ENCODE measurements at places on chromosomes 3 and 15.

- DNase-seq, result no peak
These were observed 127.6 kb upstream of the LPP start for GRCh38 chr3:188026191-188026968.

GRCh38 chr15:55613727-55614126 is 25.6 kb upstream of the PYGO1 start:
- DNase-seq, result no peak

DNA sequence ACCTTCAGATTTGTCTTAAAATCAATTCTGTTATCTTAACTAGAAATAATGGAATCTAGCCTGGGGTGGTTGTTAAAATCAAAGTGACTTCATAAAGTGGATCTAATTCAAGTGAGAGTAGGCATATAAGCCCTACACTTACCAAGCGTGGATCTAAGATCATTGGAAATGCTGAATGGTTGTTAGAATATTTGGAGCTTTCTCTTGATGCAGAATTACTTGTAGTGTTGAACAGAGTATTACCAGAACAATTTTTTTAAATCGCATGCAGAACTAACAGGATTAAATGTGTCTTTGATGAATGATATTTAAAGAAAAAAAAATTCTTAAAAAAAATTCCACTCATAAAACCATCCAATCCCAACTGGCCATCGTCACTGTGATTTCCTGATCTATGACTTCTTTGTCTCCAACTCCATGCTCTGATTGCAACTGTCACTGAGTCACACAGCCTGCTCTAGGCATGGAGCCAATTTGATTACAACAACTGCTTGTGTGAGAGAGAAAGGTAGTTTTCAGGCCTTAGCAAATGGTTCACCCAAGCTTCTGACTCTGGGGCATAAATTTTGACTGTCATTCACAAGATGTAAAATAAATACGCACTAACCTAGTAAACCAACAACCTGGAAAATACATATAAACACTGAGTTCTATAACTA is 25.9 kb upstream of the SPRED1 start:
- DNase-seq, result no peak

DNA sequence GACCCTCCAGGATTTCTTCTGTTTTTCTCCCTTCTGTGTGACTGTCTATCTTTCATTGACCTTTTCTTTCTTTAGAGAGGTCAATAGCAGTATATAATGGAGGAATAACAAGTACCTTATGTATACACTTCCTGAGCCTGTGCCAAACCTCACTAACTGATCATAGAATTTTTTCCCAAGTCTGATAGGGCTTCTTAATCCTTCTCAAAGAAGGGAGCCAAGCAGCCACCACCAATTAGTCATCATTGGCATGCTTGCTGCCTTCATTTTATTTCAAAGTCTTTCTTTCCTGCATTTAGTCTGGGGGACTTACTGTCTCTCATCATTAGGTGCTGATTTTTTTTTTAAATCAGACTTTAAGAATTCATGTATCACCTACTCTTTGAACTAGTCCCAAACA is 327.0 kb downstream of the FEZF2 start:
- DNase-seq, result no peak

- DNase-seq, result no peak
These were observed 33.1 kb downstream of the NBEAL2 start for GRCh38 chr3:47012342-47013230.

GRCh38 chr15:41647262-41647661 is 12.9 kb upstream of the MGA start:
- DNase-seq, result no peak

DNA sequence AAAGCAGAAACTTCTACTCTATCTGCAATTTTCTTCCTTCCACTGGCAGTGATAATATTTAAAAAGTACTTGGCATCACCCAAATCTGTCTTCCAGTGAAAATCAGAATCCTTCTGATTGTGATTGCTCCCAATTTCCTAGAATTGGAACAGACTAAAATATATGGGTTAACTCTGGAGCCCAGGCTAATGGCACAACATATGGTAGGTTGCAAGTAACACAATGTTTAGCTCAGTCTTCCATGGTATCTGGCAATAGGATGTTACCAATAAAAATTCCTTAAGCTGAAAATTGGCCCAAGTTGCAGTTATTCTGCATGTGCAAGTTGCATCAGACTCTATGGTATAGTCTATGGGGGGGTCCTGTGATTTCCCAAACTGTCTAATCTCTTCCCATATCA is 273.5 kb upstream of the ADAMTS9 start:
- DNase-seq, result no peak

DNA sequence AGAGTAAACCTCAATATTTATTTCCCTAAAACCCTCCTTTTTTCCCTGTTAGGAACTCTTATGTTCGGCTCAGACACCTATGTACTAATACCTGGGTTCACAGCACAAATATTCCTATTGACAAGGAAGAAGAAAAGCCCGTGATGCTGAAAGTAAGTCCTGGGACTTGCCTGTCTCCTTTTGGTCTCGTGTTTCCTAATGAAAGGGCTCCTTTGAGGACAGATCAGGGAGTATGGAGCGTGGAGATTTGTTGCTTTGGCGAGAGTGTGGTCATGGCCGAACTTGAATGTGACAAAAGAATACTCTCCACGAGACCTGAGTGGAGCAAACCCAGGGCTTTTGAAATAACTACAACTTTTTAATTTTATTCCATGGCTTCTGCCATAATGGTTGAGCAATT is 167.8 kb downstream of the ITPR1 start:
- no peak for DNase-seq

- no peak for DNase-seq
These were observed 126.7 kb upstream of the PHLDB2 start for GRCh38 chr3:111732252-111732879.

- DNase-seq, result no peak
These were observed 11.3 kb upstream of the TUBGCP5 start for GRCh38 chr15:23050708-23051107.

GRCh38 chr3:149955449-149955848 is 15.2 kb downstream of the PFN2 start:
- DNase-seq, result no peak

- no peak for DNase-seq
These were observed 10.9 kb downstream of the DNAH1 start for GRCh38 chr3:52326976-52327375.

GRCh38 chr3:124814620-124815421 is 72.3 kb downstream of the ITGB5 start:
- DNase-seq, result no peak

- no peak for DNase-seq
These were observed 222.5 kb upstream of the ICE2 start for GRCh38 chr15:60701261-60702019.

DNA sequence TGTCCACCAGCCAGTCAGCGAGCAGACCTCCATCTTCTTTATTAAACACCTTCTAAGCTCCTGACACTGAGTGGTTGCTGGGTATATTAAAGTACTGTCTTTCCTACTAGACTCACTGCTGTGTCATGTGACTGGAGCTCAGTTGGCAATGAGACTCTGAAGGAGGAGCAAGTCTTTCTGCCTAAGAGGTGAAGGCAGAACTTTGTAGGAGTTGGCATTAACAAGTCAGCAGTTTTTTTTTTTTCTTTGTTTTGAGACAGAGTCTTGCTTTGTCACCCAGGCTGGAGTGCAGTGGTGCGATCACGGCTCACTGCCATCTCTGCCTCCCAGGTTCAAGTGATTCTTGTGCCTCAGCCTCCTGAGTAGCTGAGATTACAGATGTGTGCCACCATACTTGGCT is 62.2 kb downstream of the ABHD5 start:
- DNase-seq, result no peak

DNA sequence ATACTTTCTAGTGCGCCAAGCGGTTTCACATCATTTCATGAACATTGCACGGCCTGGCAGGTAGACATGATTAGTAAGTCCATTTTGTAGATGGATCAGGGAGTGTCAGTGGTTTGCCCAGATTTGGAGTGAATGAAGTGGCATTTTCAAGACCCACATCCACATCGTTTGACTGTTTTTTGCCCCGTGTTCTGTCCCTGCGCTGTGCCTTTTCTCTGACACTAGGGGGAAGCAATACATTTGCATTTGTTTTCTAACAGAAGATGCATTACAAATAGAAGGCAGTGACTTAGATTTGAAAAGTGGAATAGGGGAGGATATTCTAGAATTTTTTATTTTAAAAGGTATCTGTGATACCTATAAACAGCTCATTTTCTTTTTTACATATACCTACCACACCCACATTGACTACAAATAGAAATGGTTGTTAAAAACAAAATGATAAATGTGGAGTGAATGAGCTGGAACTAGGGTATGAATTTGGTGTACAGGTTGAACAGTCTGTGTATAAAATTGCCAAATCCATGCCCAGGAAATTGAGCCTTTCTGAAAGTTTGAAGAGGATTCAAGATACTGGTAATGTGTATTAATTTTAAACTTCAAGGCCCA is 98.0 kb downstream of the USP13 start:
- DNase-seq, result no peak

GRCh38 chr3:31232055-31233025 is 300.4 kb upstream of the STT3B start:
- no peak for DNase-seq

- no peak for DNase-seq
These were observed 22.5 kb downstream of the GABRA5 start for GRCh38 chr15:26889298-26889898.

DNA sequence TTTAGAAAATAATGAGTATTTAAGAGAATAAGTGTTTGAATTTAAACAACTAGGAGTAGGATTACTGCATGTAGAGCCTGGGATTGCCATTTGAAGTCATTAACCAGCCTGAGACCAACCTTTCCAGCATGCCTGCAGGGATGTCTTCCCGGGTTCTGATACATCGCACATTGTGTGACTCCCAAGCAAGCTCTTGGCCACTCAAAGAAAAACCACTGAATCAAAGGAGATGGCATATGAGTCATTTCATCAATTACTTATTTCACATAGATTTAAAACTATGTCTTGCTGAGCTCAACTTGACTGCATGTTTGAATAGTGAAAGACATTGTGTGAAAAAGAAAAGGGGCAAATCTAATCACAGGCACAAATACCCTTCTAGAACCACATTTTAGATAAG is 15.0 kb upstream of the THBS1 start:
- DNase-seq, result no peak

DNA sequence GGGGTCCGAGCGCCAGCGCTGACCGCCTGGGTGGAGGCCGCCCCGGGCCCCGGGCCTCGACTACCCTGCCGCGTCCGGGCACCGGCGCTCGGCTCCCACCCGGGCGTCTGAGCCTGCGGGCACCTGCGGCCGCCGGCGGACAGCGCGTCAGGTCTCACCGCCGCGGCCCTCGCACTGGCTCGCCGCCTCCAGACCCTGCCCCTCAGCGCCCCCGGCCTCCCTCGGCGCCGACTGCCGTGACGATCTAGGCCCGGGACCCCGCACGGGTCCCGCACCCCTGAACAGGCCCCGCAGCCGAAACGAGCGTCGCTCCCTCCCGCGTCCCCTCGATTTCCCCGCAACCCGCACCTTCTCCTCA is 297 bp downstream of the PRC1 start:
- no peak for DNase-seq

- no peak for DNase-seq
These were observed 91.0 kb upstream of the PLAAT1 start for GRCh38 chr3:193149998-193150397.

- no peak for DNase-seq
These were observed 52.1 kb downstream of the CRTC3 start for GRCh38 chr15:90581771-90582352.

DNA sequence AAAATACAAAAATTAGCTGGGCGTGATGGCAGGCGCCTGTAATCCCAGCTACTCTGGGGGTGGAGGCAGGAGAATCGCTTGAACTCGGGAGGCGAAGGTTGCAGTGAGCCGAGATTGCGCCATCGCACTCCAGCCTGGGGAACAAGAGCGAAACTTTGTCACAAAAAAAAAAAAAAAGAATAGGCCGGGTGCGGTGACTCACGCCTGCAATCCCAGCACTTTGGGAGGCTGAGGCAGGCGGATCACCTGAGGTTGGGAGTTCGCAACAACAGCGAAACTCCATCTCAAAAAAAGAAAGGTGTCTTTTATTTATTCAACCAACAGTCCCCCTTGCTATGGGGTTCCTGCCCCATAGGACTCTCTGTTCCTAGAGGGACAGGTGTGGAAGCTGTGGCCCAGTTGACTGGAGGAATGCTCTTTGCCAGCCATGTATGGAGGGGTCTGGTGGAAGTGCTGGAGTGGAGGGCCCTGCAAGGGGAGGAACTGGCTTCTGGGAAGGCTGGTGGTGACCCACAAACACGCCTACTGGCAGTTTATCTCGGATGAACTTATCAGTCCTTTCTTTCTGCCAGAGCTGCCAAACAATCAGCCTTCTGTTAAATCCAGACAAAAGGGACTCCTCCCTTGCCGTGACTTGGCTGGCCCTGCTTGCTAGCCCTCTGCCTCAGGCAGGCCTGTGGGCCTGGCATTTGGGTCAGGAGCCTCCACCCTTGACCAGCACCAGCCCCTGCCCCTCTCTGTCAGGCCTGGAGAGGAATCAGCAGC is 4.6 kb upstream of the DAG1 start:
- DNase-seq, result no peak

GRCh38 chr15:95405447-95405846 is 925.1 kb upstream of the NR2F2 start:
- no peak for DNase-seq

GRCh38 chr15:77616072-77616471 is 16.6 kb downstream of the LINGO1 start:
- DNase-seq, result no peak

- no peak for DNase-seq
These were observed 563.4 kb downstream of the TUSC7 start for GRCh38 chr3:117272876-117273523.

- DNase-seq, result no peak
These were observed 12.7 kb upstream of the SNTN start for GRCh38 chr3:63639806-63640205.

DNA sequence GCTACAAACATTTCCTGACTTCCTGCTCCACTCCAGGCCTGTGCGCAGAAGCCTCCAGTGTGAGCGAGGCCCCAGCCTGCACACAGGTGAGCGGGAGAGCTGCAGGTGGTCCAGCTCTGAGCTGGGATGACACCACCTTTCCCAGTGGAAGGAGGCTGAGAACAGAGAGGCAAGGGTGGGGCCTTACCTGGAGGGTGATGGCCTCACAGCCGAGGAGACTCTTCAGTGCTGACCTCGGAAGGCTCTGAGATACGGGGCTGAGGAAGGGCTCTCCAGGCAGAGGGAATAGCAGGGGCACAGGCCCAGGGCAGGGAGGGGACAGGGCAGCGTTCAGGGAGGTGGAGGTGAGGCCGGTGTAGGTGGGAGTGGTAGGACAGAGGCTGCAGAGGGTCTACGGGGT is 70.8 kb downstream of the EFCAB12 start:
- DNase-seq, result no peak

- DNase-seq, result no peak
These were observed 27.0 kb downstream of the VIPR1 start for GRCh38 chr3:42529468-42529867.

DNA sequence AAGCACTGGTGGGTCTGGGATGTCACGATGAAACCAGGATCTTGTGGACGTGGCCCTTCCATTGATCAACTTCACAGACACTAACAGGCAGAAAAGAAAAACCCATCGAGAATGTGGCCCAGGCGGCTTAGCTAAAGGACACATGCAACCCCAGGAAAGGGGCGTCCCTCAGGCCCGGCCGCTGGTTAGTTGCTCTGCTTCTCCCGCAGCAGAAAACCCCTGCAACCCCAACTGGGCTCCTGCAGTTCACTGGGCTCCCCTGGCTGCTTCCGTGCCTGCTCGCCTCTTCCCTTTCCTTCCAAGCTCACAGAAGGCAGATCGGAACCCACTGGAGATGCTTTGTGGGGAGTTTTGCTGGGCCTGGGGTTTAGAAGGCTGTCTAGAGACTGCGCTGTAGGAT is 1.1 kb downstream of the GASK1A start:
- DNase-seq, result no peak

- DNase-seq, result no peak
These were observed 534.5 kb upstream of the TBL1XR1 start for GRCh38 chr3:177731644-177732268.
